ENCODE measurements at places on chromosomes 2 and 18. TPM values are rescaled to one million over a fixed set of nuclear protein-coding genes. Genes with fewer than 3 reads are reported as not detected.

Gene FOXI3
- total RNA-seq: not detected

Gene GCC2
- 135 TPM for total RNA-seq

Gene C2orf81
- total RNA-seq: 7.5 TPM

Gene DES
- 1.3 TPM for total RNA-seq

Gene LHCGR
- not detected for total RNA-seq

Gene FOSL2
- total RNA-seq: 144 TPM

GRCh38 chr18:36160959-36161371 is 26.3 kb upstream of the MOCOS start:
- no peak for DNase-seq

DNA sequence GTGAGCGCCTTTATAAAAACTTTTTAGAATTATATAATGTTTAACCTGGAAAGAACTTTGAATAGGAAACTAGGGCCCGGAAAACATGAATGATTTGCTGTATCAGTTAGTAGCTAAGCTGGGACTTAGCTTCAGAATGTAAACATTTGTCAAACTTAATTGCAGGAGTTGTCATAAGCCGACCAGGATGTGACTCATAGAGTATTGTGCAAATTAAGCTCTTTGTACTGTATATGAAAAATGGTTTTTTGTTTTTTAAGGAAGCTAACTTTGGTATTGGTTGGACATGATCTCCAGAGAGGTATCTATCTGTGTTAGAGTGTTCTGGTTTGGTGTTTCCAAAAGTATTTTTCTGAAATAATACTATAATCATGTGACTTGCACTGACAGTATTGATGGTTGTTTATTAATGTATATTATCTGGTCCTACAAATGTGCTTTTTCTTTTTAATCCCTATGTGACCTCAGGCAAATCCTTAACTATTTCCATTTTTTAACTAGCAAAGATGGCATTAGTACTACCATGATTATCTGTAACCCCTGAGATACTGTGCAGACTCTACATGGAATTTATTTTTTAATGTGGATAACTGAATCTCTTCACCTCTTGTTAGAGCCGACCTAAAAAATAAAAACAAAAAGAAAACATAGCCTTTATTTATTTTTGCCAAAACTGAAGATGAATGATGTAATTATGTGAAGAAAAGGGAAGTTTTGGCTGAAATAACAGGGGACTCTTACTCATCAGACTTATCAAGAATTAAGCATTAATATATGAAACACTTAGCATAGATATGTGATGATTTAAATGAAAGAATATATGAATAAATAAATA is 11.7 kb downstream of the YIPF4 start:
- no peak for DNase-seq

GRCh38 chr2:120990451-120990871 is 254.8 kb downstream of the GLI2 start:
- DNase-seq: no peak

- no peak for DNase-seq
These were observed 148.5 kb upstream of the SATB2 start for GRCh38 chr2:199606193-199606780.

- no peak for DNase-seq
These were observed 85.2 kb upstream of the STK17B start for GRCh38 chr2:196256585-196256984.

DNA sequence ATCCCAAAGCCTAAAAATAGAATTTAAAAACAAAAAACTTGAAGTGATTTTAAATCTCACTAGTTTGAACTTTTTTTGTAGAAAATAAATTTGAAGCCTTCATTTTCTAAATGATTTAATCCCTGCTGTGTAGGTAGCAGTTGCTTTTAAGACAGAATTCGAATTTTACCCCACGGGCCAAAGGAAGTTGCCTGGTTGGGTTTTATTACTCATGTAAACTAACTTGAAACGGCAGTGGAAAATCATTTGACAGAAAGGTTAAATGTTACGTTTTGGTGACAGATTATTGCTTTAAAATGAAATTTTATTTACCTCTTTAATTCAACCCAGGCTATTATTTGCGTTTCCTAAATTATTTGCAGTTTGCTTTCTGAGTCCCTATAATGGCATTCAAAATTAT is 2.0 kb downstream of the MAPRE2 start:
- no peak for DNase-seq

- no peak for DNase-seq
These were observed 112.3 kb downstream of the PXDN start for GRCh38 chr2:1632002-1632348.

DNA sequence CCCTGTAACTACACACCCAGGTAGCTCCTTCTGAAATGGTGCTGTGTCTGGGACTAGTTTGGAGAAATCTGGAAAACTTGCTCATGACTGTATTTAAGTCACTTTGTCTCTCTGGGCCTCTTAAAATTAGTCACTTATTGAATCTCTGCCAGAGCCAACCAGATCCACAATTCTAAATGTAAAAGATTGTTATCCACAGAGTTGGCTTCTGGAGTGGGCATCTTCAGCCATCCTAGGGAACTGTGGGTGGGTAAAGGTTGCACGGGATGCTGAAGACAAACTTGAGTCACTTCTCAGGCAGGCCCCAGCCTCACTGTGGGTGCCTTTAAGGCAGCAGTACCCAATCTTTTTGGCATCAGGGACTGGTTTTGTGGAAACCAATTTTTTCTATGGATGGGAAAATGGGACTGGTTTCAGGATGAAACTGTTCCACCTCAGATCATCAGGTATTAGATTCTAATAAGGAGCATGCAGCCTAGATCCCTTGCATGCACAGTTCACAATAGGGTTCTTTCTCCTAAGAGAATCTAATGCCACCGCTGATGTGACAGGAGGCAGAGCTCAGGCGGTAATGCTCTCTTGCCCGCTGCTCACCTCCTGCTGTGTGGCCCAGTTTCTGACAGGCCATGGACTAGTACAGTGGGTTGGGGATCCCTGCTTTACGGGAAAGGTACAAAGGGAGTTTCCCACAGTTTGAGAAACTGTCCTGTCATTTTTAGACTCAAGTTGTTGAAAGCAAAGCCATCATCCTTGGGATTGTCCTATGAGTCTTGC is 98.3 kb upstream of the SPRED2 start:
- no peak for DNase-seq

GRCh38 chr2:204108330-204108751 is 171.8 kb downstream of the ICOS start:
- peak; percentile 40 for DNase-seq
